Effector CD4-positive, alpha-beta T cell (primary cell): ENCODE measurements at places on chromosomes 12 and 14.

DNA sequence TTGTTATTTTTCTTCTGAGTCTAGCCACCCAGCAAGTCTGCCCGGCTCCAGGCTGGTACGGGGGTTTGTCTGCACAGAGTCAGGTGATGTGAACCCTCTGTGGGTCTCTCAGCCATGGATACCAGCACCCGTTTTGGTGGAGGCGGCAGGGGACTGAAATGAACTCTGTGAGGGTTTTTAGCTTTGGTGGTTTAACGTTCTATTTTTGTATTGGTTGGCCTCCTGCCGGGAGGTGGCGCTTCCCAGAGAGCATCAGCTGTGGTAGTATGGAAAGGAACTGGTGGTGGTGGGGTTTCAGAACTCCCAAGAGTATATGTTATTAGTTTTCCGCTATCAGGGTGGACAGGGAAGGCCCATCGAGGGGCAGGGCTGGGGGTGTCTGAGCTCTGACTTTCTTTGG is 5.3 kb upstream of the SERPINA4 start:
- DNase-seq = no peak

GRCh38 chr14:21090194-21090939 is 8.1 kb downstream of the ZNF219 start:
- DNase-seq = no peak

DNA sequence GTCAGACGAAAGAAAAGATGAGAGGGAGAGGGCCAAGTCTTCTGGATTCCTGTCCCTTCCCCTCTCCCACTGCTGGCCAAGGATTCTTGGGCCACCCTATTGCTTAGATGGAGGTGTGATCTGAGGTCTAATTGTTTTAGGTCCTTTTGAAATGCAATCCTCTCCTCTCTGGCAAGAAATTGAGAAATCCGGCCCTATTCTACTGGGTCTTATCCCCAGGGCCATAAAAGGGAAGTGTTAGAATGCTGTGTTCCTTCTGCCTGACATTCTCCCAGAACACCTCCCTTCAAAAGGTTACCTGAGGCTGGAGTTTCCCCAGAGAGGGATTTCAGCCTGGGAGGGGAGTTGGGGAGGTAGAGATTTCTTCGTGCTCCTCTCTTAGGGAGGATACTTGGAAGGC is 4.4 kb downstream of the WNT5B start:
- no peak for DNase-seq

- no peak for DNase-seq
Measured at GRCh38 chr12:55746174-55746912, 3.4 kb downstream of the GDF11 start.

- DNase-seq = no peak
Measured at GRCh38 chr14:55581342-55581771, 1.4 kb downstream of the KTN1 start.

- DNase-seq = no peak
Measured at GRCh38 chr12:40907115-40907527, 214.9 kb downstream of the CNTN1 start.

GRCh38 chr14:81436296-81437138 is 36.4 kb upstream of the STON2 start:
- DNase-seq = no peak

DNA sequence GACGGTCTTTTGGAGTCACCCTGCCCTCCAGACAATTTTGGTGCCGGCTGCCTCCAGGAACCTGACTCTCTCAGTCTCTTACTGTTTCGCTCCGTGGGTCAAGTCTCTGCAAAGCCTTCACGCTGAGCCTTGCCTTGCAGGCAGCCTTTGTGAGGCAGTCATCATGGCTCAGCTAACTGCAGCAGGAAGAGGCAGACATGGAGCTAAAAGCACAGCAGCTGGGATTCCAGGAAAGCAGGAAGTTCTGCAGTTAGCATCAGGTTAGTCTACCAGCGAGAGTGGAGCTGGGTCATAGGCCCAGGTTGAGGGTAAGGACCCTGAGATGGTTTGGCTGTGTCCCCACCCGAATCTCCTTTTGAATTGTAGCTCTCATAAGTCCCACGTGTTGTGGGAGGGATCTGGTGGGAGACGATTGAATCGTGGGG is 305.4 kb downstream of the PCNX1 start:
- no peak for DNase-seq

- DNase-seq = no peak
Measured at GRCh38 chr12:3313066-3313465, 177.9 kb upstream of the PRMT8 start.

DNA sequence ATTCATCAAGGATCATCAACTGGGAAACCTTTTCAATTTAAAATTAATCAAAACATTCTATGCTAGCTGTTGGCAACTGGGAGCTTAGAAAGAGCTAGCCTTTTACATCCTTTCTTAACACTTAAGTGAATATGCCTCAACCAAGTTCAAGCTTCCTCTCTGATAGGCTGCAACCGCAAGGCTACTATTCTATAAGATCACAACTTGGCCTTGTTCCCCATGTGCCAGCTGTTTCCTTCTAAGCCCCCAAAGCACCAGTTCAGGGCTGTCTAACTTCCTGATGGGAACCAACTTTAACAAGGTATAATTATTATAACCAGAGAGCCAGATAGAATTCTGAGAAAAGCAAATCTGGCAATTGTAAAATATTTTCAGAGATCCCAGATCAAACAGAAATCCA is 37.0 kb downstream of the KCNC2 start:
- no peak for DNase-seq

DNA sequence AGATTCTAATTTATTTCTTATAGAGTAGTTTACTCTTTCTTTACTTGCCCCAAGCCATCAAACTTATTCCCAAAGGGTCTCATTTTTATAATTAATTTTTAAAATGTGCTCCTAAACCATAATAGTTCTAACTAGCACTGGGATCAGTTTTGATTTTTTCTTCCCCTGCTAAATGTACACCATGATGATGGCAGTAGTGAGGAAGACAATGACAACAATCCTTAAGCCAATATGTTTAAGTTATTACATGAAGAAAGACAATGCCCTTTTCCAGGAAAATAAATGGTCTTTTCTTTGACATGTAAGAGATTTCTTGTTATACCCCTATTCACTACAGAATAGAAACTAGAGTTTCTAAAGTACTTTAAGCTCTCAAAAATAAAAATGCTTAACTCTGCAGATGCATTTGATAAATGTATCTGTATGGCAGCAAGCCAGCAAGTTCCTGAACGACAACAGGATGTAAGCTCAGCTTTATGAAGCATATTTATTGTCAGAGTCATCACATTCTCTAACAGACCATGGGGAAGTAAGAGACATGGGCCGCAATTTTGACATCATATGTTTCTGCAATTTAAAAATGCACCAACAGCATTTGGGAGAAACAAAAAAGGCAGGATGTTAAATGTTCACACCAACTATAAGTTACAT is 36.0 kb upstream of the SNX6 start:
- DNase-seq = peak; percentile 7

- no peak for DNase-seq
Measured at GRCh38 chr14:73553845-73554244, 4.9 kb downstream of the HEATR4 start.

DNA sequence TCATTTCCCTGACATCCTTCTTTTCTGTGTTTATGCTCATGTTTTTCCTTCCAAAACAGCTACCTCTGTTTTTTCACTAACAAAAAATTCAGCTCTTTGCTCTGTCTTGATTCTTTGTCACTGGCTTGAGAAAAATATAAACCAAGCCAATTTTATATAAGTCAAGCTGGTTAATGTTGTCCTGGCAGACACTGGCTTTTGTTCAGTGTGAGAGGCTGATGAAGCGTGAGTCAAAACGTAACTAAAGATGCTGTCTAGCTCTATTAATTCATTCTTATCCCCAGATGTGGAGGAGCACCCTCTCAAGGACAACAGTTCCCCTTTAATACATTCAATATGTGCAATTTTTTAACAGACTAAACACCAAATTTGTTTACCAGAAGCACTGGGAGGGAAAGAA is 15.8 kb downstream of the TSPAN8 start:
- no peak for DNase-seq

DNA sequence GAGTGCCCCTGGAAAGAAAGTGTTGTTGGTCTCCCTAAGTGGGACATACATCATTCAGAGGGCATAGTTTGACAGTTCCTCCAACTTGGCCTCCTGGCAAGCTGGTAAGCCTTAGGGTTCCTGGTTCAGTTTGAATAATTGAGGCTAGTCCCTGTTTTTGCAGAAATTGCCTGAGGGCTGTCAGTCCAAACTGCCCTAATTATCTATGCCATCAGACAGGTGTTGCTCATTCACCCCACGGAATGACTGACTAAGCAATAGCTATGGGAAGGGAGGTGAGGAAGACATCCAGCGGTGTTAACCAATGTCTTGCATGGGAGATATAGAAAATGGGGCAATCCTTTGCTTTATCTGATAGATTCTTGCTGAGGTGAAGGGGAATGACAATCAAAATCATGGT is 37.6 kb downstream of the SPTSSA start:
- DNase-seq = no peak

- DNase-seq = no peak
Measured at GRCh38 chr12:91922139-91922538, 223.5 kb downstream of the BTG1 start.

DNA sequence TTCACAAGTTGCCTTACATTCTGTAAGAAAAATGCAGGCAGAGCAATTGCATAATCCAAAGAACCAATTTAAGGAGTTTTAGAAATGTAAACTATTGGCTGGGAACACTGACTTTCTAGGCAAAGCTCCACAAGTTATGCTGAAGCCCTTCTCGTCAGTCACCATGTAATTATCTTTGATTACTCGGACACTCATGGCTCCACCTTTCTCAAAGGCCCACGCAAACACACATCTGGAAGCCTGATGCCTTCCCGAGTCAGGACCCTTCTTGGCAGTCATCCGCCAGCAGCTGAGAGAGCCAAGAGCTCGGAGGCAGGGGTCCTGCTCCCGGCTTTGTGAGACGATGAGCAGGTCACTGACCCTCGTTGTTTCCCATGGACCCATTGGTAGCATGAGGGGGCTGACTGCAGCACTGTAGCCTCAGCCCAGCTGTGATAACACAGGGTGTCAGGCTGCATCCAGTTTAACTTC is 202.2 kb downstream of the TMEM132D start:
- no peak for DNase-seq

DNA sequence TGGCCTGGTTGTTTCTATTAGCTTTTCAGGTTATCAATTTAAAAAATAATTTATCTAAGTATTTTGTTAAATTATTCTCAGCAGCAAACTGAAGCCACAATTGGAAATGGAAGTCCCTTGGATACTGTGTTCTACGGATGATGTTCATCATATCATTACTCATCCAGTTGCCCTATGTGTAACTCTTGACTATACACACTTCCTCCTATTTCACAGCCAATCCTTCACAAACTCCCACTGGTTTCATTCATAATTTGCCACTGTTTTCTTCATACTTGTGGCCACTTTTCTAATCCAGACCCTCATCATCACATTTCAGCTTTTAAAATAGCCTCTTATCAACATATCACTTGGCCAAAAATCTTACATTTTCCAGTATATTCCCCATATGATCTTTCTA is 84.0 kb downstream of the CATSPERB start:
- no peak for DNase-seq

- no peak for DNase-seq
Measured at GRCh38 chr14:103199124-103199523, 75.9 kb downstream of the TNFAIP2 start.

DNA sequence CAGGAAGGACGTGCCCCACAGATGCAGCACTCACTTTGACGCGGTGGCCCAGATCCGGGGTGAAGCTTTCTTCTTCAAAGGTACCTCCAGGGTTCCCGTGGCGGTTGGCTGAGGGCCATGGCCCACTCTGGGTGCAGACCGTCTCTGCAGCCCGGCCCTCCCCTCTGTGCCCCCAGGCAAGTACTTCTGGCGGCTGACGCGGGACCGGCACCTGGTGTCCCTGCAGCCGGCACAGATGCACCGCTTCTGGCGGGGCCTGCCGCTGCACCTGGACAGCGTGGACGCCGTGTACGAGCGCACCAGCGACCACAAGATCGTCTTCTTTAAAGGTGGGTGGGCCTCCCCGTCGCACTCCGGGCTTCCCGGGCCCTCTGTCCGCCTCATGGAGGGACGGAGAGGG is 16.9 kb downstream of the MMP17 start:
- DNase-seq = no peak

DNA sequence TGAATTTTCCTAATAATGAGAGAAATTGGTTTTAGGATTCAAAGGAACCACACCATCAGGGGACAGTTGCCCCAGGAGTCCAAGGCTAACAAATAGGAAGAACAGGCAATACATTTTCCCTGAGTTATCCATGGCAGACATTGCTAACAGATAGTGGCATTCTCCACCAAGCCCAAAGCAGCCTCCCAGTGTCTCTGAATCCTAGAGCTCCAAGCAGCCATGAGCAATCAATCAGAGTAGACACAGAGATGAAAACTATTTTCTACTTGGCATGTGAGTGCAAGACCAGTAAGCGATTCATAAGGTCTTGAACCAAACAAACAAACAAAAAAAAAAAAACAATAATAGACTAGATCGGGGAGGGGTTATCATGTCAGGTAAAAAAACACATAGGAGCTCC is 515.7 kb downstream of the MED13L start:
- DNase-seq = no peak

DNA sequence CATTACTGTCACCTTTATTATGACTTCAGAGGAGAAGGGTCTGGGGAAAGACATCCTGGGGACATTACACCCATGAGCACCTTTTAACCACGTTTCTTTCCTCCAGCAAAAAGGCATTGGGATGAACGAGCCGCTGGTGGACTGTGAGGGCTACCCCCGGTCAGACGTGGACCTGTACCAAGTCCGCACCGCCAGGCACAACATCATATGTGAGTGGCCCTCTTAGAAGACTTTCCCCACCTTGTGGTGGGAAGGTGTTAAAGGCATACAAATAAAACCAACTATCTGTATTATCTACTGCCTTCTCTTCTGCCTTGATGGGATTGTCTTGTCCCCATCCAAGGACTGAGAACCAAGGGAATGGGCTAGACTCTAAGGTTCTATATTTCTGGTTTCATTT is 6.0 kb downstream of the PSMD9 start:
- no peak for DNase-seq

DNA sequence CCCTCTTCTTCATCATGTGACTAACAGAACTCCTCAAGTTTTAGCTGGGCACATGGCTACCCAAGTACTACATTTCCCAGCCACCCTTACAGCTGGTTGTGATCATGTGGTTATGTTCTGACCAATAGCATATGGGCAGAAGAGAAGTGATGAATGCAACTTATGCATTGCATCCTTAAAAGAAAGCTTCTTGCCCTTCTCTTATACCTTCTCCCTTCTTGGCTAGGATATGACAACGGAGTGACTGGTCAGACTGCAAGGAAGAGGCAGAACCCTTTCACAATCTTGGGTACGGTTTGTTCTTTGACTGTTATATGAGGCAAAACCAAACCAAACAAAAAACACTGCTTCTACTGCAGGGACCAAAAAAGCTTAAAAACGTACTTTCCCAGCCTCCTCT is 66.5 kb upstream of the MAX start:
- DNase-seq = no peak

DNA sequence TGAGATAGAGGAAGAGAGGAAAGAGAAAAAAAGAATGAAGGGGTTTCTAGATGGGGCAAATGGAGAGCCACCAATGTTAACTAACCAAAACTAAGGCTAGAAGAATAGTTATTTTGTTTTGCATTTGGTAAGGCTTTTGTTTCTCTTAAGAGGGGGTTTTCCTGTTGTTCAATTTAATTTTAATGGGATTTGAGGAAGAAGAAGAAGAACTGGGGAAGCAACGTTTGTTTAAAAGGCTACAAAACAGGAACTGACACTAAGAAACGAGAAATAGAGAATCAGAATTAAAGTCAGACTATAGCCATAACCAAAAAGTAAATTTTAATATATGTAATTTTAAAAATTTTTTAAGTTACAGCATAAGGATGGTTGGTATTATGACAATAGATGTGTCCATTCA is 13.7 kb downstream of the TXNDC16 start:
- no peak for DNase-seq

- DNase-seq = no peak
Measured at GRCh38 chr14:24411443-24412389, 12.9 kb downstream of the NYNRIN start.
